ENCODE measurements at places on chromosomes 2 and 18. TPM values are rescaled to one million over a fixed set of nuclear protein-coding genes. Genes with fewer than 3 reads are reported as not detected.

Gene PRSS56
- not detected for total RNA-seq

Gene SERPINB10
- total RNA-seq: 0.47 TPM

DNA sequence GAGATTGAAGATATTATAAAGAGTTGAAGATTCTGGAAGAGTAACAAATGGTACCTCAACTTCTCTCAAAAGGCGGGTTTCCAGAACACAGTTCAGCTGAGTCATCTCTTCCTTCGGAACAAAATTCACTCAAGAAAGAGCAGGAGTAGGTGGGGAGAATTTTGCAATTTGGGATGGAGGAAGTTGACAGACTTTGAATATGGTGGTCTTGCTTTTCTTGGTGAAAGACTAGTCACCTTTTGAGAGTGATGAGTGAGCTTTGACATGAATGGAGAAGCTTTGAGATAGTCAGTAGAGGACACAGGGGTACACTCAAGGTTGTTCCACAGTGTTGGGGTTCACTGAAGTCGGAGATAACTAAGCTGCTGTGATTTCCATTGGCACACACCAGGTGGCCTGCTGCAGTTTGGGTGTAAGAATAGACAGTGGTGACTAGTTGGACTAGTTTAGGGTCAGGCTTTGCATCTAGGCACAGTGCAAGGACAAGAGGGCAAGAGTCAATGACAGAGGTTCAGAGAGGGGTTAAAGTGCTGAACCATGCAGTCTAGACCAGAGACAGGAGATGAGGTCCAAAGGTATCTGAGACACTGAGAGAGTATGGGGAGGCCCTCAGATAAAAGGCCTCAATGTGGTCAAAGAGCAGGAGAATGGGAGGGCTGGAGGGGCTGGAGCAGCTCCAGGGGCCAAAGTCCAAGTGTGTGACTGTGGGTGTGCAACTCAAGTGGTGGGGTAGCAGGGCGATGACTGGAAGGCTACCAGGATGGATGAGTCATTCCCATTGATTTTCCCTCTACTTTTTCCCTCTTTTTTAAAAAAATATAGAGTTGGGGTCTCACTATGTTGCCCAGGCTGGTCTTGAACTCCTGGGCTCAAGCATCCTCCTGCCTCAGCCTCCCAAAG lies 7.7 kb downstream of the CCL20 start:
- DNase-seq: no peak

GRCh38 chr2:62455957-62456692 lies 49.9 kb downstream of the TMEM17 start:
- DNase-seq: no peak

Gene POLR1A
- total RNA-seq: 20.6 TPM

DNA sequence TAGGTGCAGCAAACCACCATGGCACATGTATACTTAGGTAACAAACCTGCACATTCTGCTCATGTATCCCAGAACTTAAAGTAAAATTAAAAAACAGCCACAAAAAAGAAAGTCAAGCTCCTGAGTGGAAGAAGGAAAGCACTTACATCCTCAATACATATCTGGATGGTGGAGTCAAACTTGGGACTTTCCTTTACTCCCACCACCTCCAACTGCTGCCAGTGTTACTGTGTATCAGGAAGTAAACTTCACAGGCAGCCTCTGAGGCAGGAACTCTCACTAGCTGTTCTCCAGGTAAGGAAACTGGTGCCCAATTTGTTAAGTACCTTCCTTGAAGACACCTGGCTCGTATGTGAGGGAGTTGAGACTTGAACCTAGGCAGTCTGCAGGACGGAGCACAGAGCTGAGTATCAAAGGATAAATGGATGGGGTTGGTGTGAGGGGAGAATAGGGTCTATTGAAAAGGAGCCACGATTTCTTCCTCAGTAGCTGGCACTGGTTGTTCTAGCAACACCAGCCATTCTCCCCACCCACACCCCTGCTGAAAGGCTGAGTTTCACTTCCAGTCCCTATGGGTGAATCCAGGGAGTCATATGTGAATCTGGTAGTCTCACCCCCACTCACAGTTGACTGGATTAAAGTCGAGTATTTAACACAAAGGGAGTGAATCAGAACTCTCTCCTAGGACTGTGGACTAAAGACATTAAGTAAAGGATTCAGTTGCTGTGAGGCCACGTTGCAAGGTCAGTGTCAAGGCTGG lies 50.0 kb upstream of the GPR39 start:
- DNase-seq: no peak

DNA sequence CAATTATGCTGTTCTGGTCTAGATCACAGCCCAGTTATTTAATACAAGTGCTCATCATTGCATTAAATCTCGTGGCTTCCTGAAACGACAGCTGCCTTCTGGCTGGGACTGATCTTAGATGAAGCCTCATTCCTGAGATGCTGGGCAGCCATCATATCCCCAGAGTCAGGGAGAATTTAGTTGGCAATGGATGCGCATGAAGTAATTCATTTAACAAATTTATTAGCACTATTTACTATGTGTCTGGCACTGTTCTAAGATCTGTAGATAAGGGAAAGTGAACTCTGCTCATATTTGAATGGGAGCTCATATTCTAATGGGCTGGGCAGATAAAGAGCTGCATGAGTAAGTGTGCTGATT lies 244.7 kb downstream of the KCNS3 start:
- DNase-seq: no peak

- DNase-seq: no peak
Measured at GRCh38 chr2:148238561-148238960, 217.7 kb downstream of the MBD5 start.

Gene VIT
- total RNA-seq: 12.3 TPM

Gene NCOA1
- total RNA-seq: 33.8 TPM

DNA sequence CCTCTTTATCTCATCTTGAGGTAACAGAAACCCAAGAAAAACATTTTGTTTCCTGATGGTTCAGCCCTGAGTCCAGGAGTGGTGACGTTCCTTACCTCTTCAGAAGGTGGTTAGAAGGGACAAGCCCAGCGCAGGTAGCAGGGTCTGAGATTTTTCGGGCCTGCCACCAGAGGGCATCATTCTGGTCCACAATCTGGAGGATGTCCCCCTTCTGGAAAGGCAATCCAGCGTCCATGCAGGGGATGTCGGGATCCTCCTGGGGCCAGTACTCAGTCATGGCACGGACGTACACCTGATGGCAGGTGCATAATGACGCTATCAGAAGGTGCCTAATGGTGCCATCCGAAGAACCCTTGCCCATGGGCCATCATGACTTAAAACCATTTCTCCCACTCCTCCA lies 17.7 kb downstream of the MPP4 start:
- DNase-seq: no peak
